Cardiac muscle cell (in vitro differentiated cells and primary cell): ENCODE measurements at places on chromosomes 5 and 9.
A peak's percentile ranks its signal among the peaks of the same experiment; 100 is the strongest.

GRCh38 chr5:17340379-17340778 lies 122.9 kb downstream of the BASP1 start:
- DNase-seq, result no peak

- DNase-seq, result no peak
Observed at GRCh38 chr9:69132361-69132760, 41.7 kb upstream of the TJP2 start.

- no peak for DNase-seq
Observed at GRCh38 chr5:88045931-88046461, 222.6 kb downstream of the TMEM161B start.

DNA sequence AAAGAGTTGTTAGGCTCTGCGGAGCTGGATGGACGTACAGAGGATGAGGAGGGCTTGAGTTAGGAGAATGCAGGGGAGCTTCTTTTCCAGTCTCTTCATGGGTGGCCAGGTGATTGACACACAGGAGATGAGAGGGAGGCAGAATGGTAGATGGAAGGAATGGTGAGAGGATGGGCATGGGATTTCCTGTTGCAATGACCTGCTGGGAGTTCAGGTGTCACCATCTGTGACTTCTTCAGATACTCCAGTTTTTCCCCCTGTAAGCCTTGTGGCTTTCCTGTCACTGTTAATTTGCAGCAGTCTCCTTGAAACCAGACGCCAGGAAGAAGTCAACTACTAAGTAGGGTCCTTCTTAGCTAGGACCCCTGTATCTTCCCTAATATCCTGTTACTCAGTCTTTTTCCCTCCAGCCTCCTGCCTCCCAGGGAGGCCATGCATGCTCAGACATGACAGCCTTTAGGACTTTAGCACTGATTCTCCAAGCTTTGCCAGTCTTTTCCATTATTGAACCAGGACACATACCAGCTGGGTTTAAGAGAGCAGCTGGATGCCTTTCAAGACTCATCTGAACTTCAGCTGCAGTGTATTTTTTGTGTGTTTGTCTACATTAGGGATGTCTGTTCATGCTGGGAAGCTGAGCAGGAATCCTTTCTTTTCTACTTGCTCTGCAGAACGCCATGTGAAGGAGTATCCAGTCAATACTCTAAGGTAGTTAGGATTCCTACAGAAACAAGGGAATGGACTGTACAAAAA lies 67.2 kb upstream of the CD180 start:
- DNase-seq, result no peak

DNA sequence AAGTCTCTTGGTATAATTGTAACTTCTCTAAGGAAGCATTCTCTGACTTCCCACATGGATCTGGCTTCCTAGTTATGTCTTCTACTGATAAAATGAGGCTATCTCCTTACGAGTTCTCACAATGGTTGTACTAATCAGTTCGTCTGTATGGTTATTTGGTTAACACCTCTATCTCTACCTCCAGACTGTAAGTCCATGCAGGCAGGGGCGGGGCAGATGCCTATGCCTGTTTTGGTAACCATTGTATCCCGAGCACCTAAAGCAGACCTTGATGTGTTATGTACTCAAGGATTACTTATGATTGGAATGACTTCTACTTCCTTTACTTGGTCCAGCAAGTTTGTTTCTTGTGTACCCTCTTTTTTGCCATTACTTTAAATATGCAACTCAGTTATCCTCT lies 125.0 kb upstream of the PITX1 start:
- DNase-seq, result no peak

DNA sequence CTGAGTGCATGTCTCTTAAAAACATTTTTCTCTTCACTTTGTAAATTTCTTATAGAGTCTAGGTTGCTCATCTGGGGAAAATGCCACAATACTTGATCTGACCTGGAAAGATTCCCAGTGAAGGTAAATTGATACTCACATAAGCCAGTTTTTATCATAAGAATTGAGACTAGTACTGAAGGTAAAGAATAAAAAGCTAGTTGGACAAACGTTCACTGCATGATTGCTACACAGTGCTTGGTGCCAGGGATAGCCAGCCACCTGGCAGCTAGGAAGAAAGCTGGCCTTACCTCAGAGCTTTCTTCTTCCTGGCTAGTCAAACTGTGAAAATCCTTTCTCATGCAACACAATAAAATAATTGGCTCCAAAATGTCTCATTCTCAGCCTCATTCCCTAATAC lies 77.1 kb downstream of the MUSK start:
- no peak for DNase-seq

- no peak for DNase-seq
Observed at GRCh38 chr5:40841068-40841805, at the start of gene CARD6. Gene CARD6, plus strand, starts transcription at chr5:40841367. Its CDS starts 16 bp downstream, at chr5:40841383.

DNA sequence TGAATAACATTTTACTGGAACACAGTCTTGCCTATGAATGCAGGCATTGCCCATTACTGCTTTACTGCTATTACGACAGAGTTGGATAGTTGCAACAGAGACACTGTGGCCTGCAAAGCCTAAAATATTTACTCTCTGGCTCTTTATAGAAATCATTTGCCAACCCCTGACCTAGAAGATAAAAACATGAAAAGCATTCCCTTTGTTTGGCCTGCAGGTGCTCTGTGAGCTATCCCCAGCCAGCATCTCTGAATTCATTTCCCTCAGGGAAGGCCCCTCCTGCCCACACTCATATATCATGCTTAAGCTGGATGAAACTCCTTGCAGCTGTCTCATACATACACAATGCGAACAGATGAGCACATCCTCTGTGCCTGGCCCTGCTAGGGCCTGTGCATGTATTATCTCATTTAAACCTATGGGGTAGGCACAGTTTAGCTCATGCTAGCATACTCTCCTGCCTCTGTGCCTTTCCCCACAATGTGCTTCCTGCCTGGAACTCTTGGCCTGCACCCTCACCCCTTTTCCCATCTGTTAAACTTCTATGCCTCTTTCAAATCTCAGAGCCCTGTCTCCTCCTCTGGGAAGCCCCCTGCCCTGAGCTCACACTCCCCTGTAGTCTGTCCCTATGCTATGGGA lies 193.1 kb downstream of the PAX5 start:
- DNase-seq, result peak; percentile 16

DNA sequence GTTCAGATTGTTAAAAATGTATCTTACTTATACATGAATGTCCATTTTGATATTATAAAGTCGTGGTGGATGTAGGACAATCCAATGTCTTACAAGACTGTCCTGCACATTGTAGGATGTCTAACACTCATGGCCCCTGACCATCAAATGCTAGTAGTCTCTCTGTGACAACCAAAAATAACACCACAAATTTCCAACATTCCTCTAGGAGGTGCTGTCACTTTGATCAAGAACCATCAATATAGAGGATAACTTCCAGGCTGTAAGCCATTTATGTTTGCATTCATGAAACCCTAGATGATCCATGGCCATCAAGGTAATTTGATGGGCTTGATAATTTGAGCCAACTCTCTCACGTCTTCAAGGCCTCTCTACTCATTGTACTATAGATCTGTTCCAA lies 20.5 kb upstream of the ZFR start:
- no peak for DNase-seq

DNA sequence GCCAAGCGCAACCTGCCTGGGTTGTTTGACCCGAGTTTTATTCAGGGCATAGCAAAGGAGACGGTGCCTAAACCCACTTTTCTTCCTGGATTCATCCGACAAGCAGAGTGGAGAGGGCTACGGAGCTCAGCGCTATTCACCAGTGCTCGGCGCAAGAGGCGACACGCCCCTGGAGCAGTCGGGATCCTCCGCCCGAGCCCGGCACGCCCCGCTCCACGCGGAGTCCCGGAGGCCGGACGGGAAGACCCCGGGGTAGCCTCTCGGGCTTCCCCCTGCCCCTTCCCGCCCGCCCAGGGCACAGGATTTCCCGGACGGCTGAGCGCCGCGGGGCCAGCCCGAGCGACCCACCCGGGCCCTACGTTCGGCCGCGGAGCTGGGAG lies 427 bp downstream of the SERINC5 start:
- DNase-seq, result peak; percentile 68

DNA sequence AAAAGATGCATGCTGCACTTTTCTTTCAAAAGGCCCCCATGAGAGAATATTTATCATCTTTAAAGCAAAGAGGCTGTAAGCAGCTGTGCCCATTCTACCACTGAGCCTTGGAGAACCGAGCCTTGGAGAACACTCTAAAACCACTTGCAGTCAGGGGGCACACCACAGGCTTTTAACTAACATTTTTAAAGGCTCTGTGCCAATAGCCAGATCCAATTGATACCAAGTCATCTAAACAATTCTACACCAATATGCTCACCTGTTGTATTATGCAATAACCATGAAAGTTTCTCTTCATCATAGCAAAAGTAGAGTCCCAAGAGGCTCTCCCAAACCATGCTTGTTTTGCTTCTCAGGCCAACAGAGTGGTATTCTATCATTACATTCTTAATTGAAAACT lies 1090.5 kb upstream of the SEMA6A start:
- DNase-seq, result no peak

- no peak for DNase-seq
Observed at GRCh38 chr5:75363111-75363510, 26.1 kb downstream of the HMGCR start.

DNA sequence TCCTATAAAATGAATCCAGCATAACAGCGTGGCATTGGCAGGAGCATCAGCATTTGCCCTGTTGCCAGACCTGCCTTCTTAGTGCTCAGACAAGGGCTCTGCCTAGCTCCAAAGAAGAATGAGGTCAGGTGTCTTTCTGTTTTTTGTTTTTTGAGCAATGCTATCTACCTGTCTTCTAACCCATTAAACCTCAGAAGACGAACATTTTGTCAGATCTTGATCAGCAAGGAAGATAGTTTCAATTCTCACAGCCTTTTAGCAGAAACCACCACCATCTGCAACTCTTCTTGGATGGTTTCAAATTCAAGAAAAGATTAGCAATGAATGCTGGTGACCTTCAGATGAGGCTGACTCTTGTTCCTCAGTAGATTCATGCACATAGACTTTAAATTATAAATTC lies 103.5 kb upstream of the IQGAP2 start:
- no peak for DNase-seq

DNA sequence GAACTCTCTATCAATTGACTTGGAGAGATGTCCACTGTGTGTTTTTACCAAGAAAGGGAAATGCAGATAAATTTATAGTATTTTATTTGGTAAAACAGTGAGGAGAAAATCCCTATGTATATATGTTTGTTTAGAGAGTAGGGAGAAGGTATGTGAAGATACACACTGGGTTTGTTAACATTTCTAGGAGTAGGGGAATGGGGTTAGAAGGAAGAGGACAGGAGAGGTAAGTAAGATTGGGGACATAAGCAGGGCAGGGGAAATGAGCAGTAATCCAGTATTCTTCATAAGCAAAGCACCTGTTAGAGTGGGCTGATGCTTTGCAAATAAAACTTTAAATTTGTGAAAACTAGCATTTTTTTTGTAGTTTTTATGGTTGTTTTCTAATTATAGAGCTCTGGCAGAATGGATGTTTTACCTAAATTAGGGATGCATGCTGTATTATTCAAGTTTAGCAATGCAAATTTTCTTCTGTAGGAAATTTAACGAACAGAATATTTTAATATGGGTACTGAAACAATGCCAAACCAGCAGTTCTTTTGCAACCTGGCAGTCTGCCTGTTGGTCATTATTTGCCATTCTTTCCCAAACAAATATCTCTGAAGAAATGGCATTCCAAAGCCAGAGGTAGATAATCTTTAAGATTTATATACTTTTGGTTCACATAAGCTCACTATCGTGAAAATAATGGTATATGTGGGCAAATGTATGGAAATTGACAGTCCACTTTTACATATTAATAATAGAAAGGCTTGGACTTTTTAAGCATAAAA lies 19.4 kb upstream of the DCP2 start:
- DNase-seq, result no peak

GRCh38 chr5:173971681-173972345 lies 17.2 kb upstream of the C5orf47 start:
- DNase-seq, result no peak

- no peak for DNase-seq
Observed at GRCh38 chr5:167716126-167716775, 575.2 kb upstream of the WWC1 start.

- peak; percentile 76 for DNase-seq
Observed at GRCh38 chr9:121735793-121736770, 84.6 kb downstream of the DAB2IP start.

- DNase-seq, result no peak
Observed at GRCh38 chr5:67361932-67362729, 165.5 kb upstream of the CD180 start.

GRCh38 chr5:125668884-125669283 lies 754.3 kb upstream of the GRAMD2B start:
- no peak for DNase-seq

DNA sequence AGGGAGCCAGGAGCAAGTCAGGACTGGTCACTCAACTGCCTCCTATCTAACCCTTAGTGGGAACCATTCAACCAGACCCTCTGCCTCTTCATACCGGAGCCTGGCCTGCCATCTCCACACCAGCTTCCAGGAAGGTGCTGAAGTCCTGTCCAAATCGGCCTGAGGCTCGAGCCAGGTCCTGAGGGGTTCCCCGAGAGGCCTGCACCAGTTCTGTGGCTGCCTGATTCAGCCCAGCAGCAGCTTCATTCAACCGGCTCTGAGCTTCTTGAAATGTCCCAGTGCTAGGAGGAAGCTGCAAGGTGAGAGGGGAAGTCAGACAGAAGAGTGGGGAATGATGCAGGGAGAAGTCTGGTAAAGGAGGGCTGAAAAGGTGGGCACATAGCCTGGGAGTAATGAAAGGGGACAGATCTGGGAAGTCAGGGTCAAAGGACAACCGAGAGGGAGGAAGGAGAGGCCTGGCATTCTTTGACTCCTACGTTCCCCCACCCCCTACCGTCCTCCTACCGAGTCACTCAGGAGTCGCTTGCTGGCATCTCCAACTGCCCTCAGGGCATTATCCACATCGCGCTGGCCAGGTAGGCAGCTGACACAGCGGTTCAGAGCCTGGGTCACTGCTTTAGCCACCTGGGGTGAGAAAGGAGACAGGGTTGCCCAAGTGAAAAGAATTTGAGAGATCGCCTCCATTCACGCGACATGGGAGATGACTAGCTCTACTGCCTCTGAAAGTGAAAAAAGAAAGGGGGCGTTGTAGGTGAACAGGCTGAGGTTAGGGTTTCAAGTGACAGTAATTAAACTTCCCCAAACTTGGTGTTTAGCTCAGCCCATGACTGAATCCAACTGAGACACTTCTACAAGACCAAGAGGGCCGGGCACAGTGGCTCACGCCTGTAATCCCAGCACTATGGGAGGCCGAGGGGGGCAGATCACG lies 20.2 kb downstream of the TLN1 start:
- no peak for DNase-seq

DNA sequence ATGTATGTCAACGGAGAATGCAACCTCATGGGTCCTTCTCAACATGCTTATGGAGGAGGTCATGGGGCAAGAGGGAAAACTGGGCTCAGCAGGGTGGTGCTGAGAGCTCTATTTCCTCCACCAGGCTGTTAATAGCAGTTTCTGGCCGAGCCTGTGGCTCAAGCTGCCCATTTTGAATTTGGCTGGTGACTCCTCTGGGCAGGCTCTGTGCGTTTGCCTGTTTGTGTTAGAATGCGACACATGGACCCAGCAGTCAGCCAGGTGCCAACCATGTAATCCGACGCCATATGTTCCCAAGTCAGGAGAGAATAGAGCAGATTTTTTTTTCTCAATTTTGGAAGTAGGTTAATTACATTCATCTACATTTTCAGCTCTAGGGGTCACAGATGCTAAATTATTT lies 387.7 kb upstream of the CLINT1 start:
- DNase-seq, result no peak

GRCh38 chr9:4740638-4741364 lies at the start of gene AK3:
Gene AK3, minus strand, starts transcription at chr9:4741202. Its CDS starts 115 bp downstream, at chr9:4741087.
- DNase-seq, result peak; percentile 95

- DNase-seq, result no peak
Observed at GRCh38 chr5:131250751-131251475, 12.9 kb upstream of the CDC42SE2 start.
